ENCODE measurements at places on chromosomes 2 and 18. TPM values are rescaled to one million over a fixed set of nuclear protein-coding genes. Genes with fewer than 3 reads are reported as not detected.

DNA sequence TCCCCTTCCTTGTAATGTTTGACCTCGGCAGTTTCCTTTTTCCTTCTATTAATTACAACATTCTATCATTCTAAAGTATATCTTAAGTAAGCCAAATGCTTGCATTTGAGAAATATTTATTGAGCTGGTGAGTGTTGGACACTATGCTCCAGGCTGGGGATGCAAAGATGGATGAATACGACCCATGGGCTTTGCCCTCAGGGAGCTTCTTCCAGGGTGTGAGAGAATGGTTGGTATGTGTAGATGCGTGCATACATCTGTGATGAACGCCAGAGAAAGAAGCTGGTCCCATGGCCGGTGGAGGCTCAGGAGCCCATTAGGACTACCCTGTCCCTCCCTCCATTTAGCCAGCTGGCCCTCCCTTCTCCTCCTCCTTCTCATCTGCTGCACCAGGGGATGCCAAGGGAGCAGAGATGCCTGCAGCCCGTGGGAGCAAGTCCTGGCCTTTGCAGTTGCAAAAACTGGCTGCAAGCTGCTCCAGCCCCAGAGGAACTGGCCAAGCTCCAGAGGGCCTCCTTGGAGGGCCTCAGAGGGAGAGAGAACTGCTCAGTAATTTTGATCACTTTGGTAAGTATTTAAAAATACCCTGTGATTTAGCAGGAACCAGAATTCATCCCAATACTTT is 65.7 kb upstream of the FOSL2 start:
- H3K4me1 ChIP-seq, result peaks cover 33% of the 10 kb centered on the region
- no peak overlapping the region for H3K4me3 ChIP-seq
- no peaks in the 10 kb centered on the region for H3K27me3 ChIP-seq
- peak overlapping the region; percentile 71 for H3K27ac ChIP-seq

- no peak for DNase-seq
- H3K27me3 ChIP-seq, result no peaks in the 10 kb centered on the region
- H3K36me3 ChIP-seq, result peaks cover 51% of the 10 kb centered on the region
- peak overlapping the region; percentile 85 for H3K27ac ChIP-seq
- no peak overlapping the region for H3K4me3 ChIP-seq
- peaks cover 57% of the 10 kb centered on the region for H3K4me1 ChIP-seq
Observed at GRCh38 chr18:58870621-58871020, 5.9 kb downstream of the ZNF532 start.

DNA sequence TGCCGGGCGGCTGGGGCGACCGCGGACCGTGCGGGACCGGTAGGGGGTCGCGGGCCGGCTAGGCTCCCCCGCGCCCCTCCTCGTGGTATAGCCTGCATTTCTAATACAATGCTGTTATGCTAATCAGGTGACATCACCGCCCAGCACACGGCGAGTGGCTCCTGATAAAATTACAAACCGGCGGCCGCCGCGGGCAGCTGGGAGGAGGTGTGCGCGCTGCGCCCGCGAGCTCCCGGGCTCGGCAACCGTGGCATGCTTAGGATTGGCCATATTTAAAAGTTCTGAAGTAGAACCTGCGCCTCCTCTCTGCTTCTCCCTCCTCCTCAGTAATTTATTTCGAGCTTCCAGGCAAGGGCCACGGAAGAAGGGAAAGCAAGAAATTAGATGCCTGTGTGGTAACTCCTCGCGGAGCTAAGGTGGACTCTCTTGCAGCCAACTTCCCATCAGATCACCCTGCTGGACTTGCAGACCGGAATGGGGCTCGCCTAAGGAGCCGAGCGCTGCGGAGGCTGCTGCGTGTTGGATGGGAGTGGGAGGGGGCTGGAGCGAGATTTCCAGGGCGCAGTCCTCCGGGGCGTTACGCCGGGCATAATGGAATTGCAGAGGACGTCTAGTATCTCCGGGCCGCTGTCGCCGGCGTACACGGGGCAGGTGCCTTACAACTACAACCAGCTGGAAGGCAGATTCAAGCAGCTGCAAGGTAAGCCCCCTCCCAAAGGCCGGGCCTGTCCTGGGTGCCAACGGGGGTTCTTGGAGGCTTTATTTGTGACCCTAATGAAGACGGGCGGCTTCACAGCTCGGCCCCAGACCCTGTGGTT is 102.3 kb downstream of the SPTBN1 start:
- peak overlapping the region; percentile 97 for H3K27ac ChIP-seq
- peak; percentile 37 for DNase-seq
- H3K36me3 ChIP-seq, result no peaks in the 10 kb centered on the region
- no peaks in the 10 kb centered on the region for H3K27me3 ChIP-seq
- H3K4me3 ChIP-seq, result peak overlapping the region; percentile 92

Gene CD8B2
- not detected for total RNA-seq
